ENCODE measurements at places on chromosomes 5 and 9. TPM values are rescaled to one million over a fixed set of nuclear protein-coding genes. Genes with fewer than 3 reads are reported as not detected.

DNA sequence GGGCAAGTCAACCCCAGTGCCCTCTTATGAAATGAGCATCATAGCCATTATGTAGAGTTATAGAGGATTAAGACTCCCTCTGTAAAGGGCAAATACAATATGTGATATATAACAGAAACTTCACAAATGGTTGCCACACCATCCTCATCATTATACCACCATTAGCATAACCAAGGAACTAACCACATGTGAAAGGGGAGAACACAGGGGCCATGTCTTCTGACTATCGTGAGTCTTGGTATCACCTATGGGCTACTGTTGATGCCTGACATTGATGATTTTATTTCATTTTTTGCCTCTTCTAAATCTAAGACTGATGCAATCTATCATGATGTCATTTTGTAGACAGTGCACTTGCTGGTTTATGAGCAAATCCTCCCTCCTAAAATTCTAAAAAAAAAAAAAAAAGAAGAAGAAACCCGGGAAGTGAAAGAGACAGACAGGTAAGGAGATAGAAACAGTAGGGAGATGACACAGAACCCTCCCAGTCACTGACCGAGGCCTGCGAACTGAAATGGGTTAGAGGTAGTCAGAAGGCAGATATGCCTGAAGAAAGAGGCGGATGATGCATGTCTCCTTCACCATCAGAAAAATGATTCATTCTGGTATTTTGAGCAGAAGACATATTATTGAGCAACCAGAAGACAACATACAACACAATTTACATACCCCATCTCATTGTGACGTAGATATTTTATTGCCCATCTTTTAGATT, 266.0 kb downstream of the DMAC1 start:
- no peaks in the 10 kb centered on the region for H3K36me3 ChIP-seq
- no peaks in the 10 kb centered on the region for H3K27me3 ChIP-seq
- no peak for DNase-seq

PSAT1 gene
- 0.52 TPM for total RNA-seq

GRM6 gene
- not detected for total RNA-seq

DNA sequence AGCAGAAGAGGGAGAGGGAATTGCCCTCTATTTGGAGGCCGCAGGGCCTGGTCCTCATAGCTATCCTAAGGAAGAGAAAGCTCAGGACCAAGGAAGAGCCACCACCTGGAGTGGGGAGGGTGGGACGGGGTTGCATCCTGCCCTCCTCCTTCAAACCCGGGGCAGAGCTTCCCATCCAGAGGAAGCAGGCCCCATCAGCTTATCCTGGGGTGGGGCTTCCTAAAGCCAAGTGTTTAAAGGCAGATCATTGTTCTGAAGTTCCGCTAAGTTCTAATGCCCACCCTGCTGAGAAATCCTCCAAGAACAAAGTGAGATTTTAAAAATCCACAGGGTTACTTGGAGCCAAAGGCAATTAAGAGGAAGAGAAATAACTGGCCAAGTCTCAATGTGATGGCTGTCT, 210.3 kb downstream of the C9orf152 start:
- no peak for DNase-seq
- no peaks in the 10 kb centered on the region for H3K36me3 ChIP-seq
- H3K4me3 ChIP-seq, result no peak overlapping the region
- no peaks in the 10 kb centered on the region for H3K27me3 ChIP-seq

WNT8A gene
- total RNA-seq, result not detected

PCDHA4 gene
- total RNA-seq, result 0.23 TPM

DNA sequence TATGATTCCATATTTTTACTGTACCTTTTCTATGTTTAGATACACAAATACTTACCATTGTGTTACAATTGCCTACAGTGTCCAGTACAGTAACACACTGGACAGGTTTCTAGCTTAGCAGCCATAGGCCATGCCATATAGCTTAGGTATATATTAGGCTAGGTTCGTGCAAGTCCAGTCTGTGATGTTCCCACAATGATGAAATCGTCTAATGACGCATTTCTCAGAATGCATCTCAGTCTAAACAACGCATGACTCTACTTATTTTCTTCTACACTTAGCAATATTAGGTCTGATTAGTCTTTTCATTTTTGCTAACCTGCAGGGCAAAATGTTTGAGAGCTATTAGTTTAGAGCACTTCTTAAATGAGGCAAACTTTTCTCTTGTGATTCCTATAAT, 22.7 kb downstream of the OR2S2 start:
- H3K4me3 ChIP-seq, result no peak overlapping the region
- H3K36me3 ChIP-seq, result no peaks in the 10 kb centered on the region
- no peak overlapping the region for H3K27ac ChIP-seq

- no peak for DNase-seq
- H3K4me1 ChIP-seq, result no peaks in the 10 kb centered on the region
- H3K36me3 ChIP-seq, result no peaks in the 10 kb centered on the region
- H3K27me3 ChIP-seq, result no peaks in the 10 kb centered on the region
- H3K27ac ChIP-seq, result no peak overlapping the region
Measured at GRCh38 chr5:59694411-59694810, 199.1 kb downstream of the PDE4D start.
